ENCODE measurements at places on chromosomes 1 and 21.

DNA sequence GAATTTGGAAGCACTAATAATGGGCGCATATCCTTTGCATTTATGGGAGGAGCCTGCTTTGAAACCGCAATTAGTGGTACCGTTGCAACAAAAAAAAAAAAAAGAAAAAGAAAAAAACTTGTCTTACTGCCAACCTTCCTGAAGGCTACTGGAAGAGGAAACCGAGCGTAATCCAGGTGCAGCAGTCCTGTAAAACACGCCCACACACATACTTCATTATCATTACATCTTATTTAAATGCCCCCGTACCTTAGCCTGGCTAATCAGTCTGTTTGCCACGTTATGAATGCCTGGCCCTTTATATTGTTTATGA, 686 bp upstream of the ZNF281 start:
- DNase-seq = no peak

DNA sequence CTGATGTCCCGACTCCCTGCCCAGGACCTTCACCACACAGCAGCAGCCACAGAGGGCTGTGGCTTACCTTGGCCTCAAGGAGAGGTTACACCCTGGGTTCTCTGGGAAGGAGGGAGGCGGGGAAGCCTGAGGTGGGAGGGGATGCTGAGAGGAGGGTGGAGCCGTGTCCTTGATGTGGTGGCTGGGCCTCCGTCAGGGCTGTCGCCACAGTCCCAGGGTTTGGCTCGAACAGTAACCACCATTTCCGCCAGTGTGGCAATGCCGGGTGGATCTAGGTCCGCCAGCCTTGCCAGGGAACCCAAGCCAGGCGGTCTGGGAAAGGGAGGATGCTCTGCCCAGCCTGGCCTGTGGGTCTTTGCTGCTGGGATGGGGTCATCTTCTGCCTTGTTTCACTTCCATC, 18.4 kb upstream of the CDCA8 start:
- no peak for DNase-seq

DNA sequence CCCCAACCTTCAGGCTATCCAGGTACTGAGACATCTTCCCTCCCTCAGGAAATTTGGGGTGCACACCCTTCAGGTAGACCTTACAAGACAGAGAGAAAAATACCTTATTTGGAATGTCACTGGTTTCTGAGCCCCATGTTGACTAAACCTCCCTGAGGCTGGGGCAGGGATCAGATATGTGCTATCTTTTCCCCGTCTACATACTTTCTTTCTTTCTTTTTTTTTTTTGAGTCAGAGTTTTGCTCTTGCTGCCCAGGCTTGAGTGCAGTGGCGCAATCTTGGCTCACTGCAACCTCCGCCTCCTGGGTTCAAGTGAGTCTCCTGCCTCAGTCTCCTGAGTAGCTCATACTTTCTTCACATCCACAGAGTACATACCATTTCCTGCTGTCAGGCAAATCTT, 1.6 kb downstream of the CYB5R1 start:
- no peak for DNase-seq

DNA sequence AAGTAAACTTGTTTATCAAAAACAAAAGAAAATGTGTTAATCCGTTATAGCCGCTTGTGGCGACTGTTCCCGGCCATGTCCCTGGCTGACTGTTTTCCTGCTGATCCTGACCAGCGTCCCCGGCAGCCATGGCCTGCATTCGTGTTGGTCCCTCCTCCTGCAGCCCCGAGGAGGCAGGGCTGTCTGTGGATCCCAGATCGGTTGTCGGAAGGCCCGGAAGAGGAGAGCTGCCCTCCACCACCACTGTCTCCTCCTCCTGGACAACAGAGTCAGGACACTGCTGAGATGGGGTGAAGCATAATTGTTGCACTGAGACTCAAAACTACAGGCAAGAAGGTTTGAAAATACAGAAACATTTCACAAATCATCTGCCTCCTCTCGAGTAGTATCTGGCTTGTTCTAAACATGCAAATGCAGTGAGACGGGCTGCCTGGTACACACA, 3.6 kb upstream of the MXRA8 start:
- DNase-seq = no peak

- DNase-seq = no peak
Measured at GRCh38 chr1:115833856-115834255, 7.1 kb downstream of the NHLH2 start.

- no peak for DNase-seq
Measured at GRCh38 chr1:1597275-1597930, 2.5 kb downstream of the FNDC10 start.

- no peak for DNase-seq
Measured at GRCh38 chr1:117606649-117607430, 992 bp downstream of the TENT5C start.

GRCh38 chr21:36079010-36079649, 9.3 kb downstream of the CBR1 start:
- DNase-seq = no peak

DNA sequence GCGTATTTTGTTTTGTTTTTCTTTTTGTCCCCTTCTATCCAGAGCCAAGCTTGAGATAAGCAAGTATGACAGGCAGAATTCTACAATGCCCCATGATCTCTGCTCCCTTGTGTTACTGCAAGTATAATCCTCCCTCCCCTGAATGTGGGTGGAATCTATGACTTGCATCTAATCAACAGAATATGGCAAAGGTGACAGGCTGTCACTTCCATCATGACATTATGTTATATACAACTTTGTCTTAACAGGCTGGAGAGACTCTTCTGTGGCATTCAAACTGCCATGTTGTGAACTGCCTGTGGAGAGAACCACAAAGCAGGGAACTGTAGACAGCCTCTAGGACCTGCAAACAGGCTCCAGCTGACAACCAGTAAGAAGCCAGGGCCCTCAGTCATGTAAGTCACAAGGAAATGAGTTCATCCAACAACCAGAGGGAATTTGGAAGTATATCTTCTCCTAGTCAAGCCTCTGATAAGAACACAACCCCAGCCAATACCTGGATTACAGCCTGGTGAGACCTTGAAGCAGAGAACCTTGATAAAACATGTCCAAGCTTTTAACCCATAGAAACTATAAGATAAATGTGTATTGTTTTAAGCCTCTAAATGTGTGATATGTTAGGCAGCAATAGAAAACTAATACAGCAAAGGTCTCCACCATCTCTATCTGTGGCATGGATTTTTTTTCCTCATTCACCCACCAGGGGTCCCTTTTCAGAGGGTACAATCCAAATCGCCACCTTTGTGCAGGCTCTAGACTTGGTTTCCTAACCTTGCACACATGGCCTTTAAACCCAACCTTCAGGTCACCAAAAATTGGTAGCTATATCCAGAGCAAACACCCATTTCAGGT, 5.7 kb upstream of the C1orf162 start:
- DNase-seq = no peak

DNA sequence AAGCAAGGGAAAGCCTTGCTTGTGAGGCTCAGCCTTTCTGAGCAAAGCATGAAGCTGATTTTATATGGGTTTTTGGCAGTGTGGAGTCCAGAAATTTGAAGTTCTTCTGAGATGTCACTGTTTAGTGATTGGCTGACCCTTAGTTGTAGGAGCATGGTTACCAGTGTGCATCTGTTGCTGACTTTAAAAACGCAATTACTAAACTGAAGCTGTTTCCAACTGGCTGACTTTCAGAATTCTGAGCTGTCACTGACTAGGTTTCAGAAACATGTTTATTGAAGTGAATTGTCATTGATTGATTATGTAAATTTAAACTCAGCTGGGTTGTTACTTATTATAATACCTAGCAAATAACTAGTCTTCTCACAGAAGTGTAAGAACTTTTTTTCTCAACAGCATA, 89.4 kb downstream of the PDE4B start:
- DNase-seq = no peak

DNA sequence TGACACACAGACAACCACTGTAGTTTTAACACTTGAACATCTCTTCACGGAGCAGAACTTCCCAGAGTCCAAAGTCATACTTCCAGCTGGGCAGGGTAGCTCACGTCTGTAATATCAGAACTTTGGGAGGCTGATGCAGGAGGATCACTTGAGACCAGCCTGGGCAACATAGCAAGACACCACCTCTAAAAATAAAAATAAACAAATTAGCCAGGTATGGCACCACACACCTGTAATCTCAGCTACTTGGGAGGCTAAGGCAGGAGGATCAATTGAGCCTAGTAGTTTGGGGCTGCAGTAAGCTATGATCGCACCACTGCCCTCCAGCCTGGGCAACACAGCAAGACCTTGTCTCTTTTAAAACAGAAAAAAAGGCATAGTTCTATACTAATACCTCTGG, 24.3 kb upstream of the EFHD2 start:
- DNase-seq = no peak

- no peak for DNase-seq
Measured at GRCh38 chr21:31115249-31115648, 77.0 kb upstream of the KRTAP19-8 start.

GRCh38 chr1:112253366-112253765, 142.6 kb upstream of the CTTNBP2NL start:
- DNase-seq = no peak

DNA sequence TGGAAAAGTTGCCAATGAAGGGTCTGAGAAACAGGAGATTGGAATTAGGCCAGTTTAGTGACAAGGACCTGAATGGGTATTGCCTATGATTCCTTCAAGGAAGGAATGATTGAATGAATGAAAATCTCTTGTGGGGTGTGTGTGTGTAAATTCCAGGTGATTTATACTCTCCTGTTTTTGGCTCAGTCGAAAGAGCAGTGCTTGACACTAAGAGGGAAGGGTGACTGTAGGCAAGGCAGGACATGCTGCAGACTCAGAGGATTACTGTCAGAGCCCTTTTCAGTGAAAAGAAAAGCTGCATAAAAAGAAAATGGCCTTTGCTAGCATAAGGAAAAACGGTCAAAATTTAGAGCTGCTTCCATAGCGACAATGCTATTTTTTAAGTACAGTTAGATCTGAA, 30.1 kb downstream of the C1orf21 start:
- DNase-seq = no peak

- DNase-seq = no peak
Measured at GRCh38 chr21:43810505-43811261, 21.3 kb downstream of the RRP1 start.

- no peak for DNase-seq
Measured at GRCh38 chr1:41428738-41429640, 55.5 kb downstream of the EDN2 start.

DNA sequence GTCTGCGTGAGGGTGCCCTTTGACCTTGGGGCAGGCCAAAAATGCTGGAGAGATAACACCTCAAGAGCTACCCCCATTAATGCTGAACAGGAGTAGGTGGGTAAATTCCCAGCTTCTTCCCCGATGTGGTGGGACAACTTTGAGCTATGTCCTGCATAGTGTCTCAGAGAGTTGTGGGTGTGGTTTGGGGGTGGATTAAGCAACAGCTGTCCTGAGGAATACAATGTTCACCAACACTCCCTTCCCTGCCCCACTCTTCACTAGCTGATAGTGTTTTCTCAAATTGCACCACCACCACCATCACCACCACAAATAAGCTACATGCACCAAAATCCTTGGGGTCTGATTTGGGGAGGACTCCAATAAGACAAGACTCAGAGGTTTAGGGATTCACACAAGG, 258.4 kb downstream of the HLX start:
- DNase-seq = no peak

DNA sequence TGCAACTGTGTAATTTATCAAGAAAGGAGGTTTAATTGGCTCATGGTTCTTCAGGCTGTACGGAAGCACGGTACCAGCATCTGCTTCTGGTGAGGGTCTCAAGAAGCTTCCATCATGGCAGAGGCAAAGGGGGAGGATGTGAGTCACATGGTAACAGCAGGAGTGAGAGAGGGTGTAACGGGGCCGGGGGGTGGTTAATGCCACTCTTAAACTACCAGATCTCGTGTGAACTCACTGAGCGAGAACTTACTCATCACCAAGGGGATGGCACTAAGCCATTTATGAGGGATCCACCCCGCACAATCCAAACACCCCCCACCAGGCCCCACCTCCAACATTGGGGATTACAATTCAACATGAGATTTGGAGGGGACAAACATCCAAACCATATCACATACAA, 21.0 kb upstream of the IFFO2 start:
- no peak for DNase-seq

GRCh38 chr1:65881067-65881594, 88.4 kb downstream of the PDE4B start:
- no peak for DNase-seq

GRCh38 chr1:2636733-2637132, 3.9 kb upstream of the MMEL1 start:
- no peak for DNase-seq

DNA sequence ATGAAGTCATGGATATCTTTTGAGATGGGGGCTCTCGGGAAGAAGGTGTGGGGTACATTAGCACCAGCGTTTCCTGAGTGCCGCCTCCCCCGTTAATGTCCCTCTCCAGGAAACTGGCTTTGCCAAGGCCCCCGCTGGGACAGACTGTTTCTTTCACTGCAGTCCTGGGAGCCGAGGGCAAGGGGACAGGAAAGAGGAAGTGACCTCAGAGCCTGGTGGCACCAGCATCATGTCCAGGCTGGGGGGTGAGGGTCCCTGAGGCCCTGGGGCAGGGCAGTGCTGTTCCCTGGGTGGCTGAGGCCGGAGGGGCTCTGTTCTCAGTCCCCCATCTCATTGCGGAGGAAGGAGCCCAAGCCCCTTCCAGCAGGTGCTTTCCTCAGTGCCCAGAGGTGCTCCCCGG, 5.8 kb downstream of the PFKL start:
- no peak for DNase-seq

- no peak for DNase-seq
Measured at GRCh38 chr1:230749150-230749549, 2.0 kb downstream of the CAPN9 start.

- DNase-seq = no peak
Measured at GRCh38 chr1:160705742-160706141, 5.9 kb downstream of the CD48 start.

GRCh38 chr1:197567442-197567841, 207.8 kb downstream of the DENND1B start:
- DNase-seq = no peak

- DNase-seq = no peak
Measured at GRCh38 chr1:155910621-155911121, 478 bp downstream of the RIT1 start.

DNA sequence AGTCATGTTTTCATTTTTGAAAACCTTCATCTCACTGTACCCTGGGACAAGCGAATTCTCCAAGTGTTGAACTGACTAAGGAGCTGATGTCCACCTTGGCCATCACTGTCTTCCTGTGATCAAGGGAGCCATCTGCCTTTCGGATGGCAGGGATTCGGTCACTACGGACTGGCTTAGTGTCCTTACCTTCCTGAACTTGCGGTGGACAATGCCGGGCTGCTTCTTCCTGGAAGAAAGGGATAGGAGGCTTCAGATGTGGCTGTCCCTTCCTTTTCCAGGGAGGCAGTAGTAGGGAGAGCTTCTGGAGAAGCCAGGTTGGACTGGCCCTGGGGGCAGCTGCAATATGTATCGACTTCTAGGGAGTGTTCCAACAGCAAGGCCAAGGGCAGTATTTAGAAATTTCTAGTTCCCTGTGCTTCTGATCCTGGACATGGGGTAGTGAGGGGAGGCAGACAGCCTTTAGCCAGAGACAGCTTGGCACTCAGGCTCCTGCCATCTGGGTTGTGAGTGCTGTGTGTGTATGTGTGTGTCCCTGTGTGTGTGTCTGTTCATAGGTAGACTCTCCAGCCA, 114.6 kb downstream of the IER5 start:
- no peak for DNase-seq

GRCh38 chr1:21865609-21865942, 53.5 kb downstream of the LDLRAD2 start:
- DNase-seq = no peak
